ENCODE measurements at places on chromosomes 11 and 22. TPM values are rescaled to one million over a fixed set of nuclear protein-coding genes. Genes with fewer than 3 reads are reported as not detected.

The DGAT2 gene
- 1.8 TPM for total RNA-seq

The PANX2 gene
- 0.65 TPM for total RNA-seq

The FGF19 gene
- total RNA-seq, result not detected

The RCOR2 gene
- 6.9 TPM for total RNA-seq

The PSMA1 gene
- total RNA-seq, result 136 TPM

The TYMP gene
- 74.5 TPM for total RNA-seq

The DDI1 gene
- not detected for total RNA-seq

The LRRC4C gene
- total RNA-seq, result 0.52 TPM

The PIWIL4 gene
- total RNA-seq, result 0.26 TPM

The IL18BP gene
- 0.65 TPM for total RNA-seq

The OR52N4 gene
- total RNA-seq, result not detected

The MOGAT2 gene
- not detected for total RNA-seq

The ART5 gene
- 0.52 TPM for total RNA-seq

The OR56A1 gene
- total RNA-seq, result not detected

The SERPIND1 gene
- total RNA-seq, result not detected

The SNX32 gene
- 0.13 TPM for total RNA-seq

The APOL4 gene
- total RNA-seq, result 0.24 TPM

The BARX2 gene
- total RNA-seq, result not detected

The RFPL2 gene
- not detected for total RNA-seq

The SLC5A4 gene
- not detected for total RNA-seq

The GDPD5 gene
- total RNA-seq, result 6.2 TPM

The ZNF280B gene
- 1.8 TPM for total RNA-seq

The GLYAT gene
- not detected for total RNA-seq

The IL10RA gene
- total RNA-seq, result not detected

The ADAMTS15 gene
- total RNA-seq, result 20.4 TPM

The RASL10A gene
- not detected for total RNA-seq

The UBQLN3 gene
- under 0.01 TPM for total RNA-seq

The MIF gene
- 871 TPM for total RNA-seq

The PARVB gene
- total RNA-seq, result 70.3 TPM

The PANX3 gene
- total RNA-seq, result not detected

The OR51V1 gene
- total RNA-seq, result not detected

The HBD gene
- not detected for total RNA-seq

The OR4D5 gene
- total RNA-seq, result not detected

The GRM5 gene
- total RNA-seq, result 0.08 TPM

The LRRC56 gene
- 2.6 TPM for total RNA-seq

The TMEM191C gene
- 0.13 TPM for total RNA-seq

All from epithelial cell of alveolus of lung (primary cell).